ENCODE measurements at places on chromosomes 4 and X.

DNA sequence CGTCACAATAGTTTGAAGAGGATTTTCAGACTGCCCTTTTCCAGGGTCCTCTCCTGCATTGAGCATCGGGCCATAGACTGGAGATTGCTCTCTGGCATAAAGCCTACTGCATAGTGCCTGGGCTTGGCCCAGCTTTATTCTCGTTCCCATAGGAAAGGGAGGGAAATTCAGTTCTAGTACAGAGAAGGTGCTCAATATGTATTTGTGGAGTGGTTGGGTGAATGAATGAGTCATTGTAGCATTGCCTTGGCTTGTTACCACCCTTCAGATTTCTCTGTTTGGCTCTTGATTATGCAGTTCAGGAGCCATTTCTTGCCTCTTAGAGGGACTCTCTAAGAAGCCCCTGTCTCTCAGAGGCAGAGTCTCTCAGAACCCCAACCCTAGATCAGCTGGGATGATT lies 2.6 kb downstream of the TMEM35A start:
- no peak for DNase-seq

DNA sequence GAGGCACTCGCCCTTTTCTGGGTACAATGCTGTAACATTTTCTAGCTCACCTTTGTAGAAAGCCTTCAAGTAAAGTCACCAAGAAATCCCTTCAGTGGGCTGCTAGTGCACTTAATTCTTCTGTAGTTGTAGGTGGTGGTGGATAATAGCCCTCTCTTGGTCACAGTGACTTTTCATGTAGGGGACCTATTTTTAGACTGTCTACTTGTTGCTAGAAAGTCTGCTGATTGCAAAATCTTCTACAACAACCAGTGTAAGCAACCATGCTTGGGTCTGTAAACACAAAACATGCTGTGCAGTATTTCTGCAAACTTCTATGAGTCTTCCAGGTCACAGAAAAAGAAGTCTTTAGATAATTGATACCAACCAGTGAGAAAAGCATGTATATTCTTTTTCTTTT lies 55.6 kb downstream of the PBDC1 start:
- no peak for DNase-seq

DNA sequence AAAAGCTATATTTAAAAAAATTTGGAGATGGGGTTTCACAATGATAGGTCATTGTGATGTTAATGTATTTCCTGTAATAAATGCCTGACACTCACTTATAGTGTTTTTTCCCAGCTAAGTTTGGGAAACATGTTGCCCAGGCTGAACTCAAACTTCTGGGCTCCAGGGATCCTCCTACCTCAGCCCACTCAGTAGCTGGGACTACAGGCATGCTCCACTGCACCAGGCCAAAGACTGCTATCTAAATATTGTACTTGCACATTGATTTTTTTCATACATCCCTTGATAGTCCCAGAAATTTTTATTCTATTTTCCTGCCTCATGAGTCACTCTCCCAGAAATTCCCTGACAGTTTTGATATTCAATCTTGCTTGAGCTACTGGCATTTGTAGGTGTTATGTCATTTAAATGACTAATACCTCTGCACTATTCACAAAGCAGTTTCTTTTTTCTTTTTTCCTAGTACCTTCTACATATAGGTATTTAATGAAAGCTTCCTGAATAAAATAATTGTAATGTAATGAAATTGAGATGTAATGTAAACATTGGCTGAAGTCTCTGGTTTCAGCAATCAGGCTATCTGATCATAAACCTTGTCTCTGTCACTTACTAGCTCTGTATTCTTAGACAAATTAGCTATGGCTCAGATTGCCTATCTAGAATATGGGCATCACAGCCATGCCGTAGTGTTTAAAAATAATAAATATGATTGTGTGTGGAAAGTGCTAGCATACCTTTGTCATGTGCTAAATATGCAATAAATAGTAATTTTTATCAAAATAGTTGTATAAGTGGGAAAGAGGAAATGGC lies 1973.0 kb upstream of the AGA start:
- DNase-seq = no peak

DNA sequence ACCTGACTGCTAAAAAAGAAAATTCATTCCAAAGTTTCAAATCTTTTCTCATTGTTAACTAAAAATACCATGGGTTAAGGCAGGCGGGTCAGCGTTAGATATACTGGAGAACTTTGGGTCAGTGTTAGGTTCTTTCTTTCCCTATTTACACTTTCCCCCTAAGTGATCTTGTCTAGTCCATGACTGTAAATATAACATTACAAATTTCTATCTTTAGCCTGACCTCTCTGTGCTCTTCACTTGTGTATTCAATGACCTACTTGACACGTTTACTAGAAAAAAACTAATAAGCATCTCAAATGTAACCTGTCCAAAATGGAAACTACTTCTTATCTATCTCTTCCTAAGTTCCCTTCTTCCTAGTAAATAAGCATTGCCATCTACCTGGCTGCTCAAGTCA lies 95.3 kb downstream of the JADE1 start:
- DNase-seq = no peak

DNA sequence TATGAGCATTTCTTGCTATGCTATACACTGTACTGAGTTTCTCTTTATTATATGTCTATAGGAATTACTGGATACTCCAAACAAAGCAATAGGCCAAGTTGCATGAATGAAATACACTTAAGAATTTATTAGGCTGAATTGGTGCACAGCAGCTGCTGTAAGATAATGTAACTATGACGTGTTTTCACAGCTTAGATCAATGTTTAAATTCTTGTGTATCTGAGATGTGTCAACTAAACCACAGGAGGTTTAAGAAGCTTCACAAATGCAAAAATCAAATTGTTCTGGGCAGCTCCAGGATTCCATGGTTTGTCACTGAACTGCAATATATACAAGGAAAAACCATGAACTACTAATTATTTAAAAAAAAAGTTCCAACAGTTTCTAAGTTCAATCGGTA lies 156.7 kb downstream of the MAPK10 start:
- no peak for DNase-seq
